ENCODE measurements at places on chromosomes 1 and 21. TPM values are rescaled to one million over a fixed set of nuclear protein-coding genes. Genes with fewer than 3 reads are reported as not detected.

The MRPS14 gene
- 27.8 TPM for total RNA-seq

The CACNA1S gene
- not detected for total RNA-seq

The RC3H1 gene
- total RNA-seq: 7.7 TPM

The FMO2 gene
- not detected for total RNA-seq

The SLAMF7 gene
- 1.1 TPM for total RNA-seq

The CDK18 gene
- total RNA-seq: 1.0 TPM

The FCER1G gene
- total RNA-seq: not detected

The UQCRHL gene
- total RNA-seq: 6.5 TPM

The NLRP3 gene
- total RNA-seq: not detected

The ADGRB2 gene
- 5.9 TPM for total RNA-seq

The NIPAL3 gene
- total RNA-seq: 9.4 TPM

The LCE1E gene
- not detected for total RNA-seq

The AHDC1 gene
- total RNA-seq: 14.5 TPM

The METTL18 gene
- total RNA-seq: 8.7 TPM

The TRIM46 gene
- 1.8 TPM for total RNA-seq

The NUP210L gene
- total RNA-seq: not detected

The CFHR3 gene
- total RNA-seq: 0.32 TPM

The ATP1A2 gene
- total RNA-seq: 0.13 TPM

The FCRL6 gene
- total RNA-seq: not detected

The SERTAD4 gene
- 0.59 TPM for total RNA-seq

The SF3B4 gene
- total RNA-seq: 128 TPM

The OR2L5 gene
- total RNA-seq: not detected

The RNU1-3 gene
- not detected for total RNA-seq

The CASP9 gene
- 4.1 TPM for total RNA-seq

The S100A14 gene
- total RNA-seq: 0.55 TPM

The ATP1B1 gene
- 178 TPM for total RNA-seq
